ENCODE measurements at places on chromosomes 5 and 9.

DNA sequence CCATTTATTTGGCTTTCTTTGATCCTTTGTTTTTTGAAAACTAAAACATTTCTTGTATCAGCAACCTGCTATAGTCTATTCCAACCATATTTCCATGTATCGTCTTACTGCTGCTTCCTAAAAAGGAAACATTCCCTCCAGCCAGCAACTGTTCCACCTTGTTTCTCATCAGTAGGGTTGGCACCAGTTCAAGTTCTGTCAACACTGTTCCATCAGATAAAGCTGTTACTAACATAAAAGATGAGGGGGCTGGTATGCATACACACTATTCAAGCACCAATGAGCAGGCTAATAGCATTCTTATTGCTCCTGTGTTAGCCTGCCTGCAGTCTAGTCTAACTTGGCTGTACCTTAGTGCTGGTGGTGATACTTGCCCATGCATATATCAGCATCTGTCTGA is 178.3 kb downstream of the CWC27 start:
- no peak for DNase-seq

GRCh38 chr5:139671096-139671841 is 23.1 kb downstream of the CXXC5 start:
- DNase-seq: no peak

DNA sequence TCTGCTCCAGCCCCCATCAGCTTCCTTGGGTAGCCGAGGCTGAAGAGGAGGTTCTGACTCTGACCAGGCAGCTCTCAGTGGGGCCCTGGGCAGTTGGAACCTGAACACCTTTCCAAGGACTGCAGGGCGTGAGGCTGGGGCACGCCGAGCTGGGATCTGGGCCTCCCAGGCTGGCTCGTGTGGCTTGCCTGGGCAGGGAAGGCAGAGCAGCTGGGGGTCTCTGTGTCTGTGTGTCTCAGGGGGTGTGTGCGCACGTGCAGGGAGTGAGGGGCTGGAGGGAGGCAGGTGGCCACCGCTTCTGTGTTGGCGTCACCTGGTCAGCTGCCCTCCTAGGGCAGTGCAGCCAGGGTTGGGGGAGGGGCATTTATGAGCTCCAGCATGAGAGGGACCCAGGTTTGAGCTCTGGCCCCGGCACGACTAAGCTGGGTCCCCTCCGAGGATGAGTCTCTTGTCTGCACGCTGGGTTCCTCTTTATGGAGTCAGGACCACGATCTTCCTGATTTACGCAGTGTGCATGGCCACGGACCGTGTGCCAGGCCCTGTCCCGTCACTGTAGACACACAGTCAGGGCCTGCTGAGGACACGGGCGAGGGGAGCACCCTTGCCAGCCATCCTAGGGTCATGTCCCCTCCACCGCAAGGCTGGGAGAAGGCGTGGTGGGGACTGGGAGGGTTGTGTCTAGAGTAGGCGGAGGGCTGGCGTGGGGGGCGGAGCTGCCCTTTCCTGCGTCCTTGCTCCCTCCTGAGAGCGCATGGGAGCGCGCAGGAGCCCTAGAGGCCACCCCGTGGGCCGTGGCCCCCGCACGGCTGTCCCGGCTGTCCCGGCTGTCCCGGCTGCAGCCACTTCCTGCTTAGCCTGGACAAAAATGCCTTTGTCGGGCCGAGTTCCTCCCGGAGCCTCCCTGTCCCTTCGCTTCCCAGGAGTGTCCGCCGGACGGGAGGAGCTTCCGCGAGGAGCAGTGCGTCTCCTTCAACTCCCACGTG is 4.6 kb downstream of the ADAMTSL2 start:
- DNase-seq: no peak

GRCh38 chr5:138828556-138828955 is 46.6 kb downstream of the LRRTM2 start:
- DNase-seq: no peak

DNA sequence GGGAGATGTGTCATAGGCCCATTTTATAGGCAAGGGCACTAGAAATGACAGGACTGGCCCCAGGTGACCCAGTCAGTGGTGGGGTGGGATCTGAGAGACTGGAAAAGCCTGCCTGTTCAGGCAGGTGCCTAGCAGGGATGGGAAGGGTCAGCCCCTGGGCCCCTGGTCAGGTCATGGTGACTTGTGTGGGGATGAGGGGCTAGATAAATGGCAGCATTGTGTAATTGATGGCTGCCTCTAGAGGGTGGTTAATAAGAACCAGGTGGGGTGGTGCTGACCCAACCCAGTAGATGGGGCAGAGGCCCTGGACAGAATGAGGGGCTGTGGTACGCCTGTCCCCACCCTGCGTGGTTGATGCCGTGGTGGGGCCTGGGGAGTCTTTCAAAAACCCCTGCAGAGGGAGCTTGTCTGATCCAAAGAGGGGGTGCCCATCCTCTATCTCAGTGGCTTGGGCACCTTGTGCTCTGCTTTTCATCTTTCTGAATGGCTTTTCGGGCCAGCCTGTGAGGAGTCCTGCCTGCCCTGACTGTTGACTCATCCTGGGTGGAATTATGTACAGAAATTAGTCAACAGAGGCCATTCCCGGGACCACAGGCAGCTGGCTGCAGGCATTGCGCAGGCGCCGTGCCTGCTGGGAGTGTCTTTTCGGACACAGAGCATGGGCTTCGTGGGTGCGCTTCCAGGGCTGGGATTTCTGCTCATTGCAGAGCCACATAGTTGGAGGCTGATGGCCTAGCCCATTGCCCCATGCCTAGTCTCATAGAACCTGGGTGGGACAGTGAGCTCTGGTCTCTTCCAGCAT is 93.6 kb upstream of the PITX1 start:
- no peak for DNase-seq

GRCh38 chr5:74639807-74640449 is 600 bp downstream of the ENC1 start:
- DNase-seq: peak; percentile 23

GRCh38 chr9:123401879-123402513 is 46.0 kb downstream of the CRB2 start:
- DNase-seq: peak; percentile 88

GRCh38 chr5:90809311-90810056 is 250.9 kb downstream of the ADGRV1 start:
- no peak for DNase-seq

- DNase-seq: peak; percentile 13
Observed at GRCh38 chr9:123825342-123826060, 104.4 kb downstream of the DENND1A start.

DNA sequence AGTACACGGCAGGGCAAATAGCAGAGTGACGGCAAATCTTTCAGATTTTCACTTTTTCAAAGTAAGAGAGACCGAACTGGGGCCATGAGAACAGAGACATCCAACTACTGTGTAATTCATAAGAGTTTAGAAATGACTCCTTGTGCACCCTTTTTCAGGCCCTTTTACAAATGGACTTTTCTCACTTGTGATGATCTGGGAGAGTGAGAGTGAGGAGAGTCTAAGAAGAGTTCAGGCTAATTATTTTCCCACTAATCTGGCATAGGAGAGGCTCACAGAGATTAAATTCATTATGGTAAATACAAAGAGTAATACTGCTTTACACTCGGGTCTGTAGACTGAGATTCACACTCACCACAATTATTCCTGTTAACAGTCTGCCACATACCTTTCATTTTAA is 880 bp upstream of the CCNG1 start:
- DNase-seq: no peak

- DNase-seq: no peak
Observed at GRCh38 chr9:76873056-76873792, 32.7 kb downstream of the PRUNE2 start.

GRCh38 chr5:104344809-104345208 is 782.2 kb upstream of the NUDT12 start:
- DNase-seq: no peak

DNA sequence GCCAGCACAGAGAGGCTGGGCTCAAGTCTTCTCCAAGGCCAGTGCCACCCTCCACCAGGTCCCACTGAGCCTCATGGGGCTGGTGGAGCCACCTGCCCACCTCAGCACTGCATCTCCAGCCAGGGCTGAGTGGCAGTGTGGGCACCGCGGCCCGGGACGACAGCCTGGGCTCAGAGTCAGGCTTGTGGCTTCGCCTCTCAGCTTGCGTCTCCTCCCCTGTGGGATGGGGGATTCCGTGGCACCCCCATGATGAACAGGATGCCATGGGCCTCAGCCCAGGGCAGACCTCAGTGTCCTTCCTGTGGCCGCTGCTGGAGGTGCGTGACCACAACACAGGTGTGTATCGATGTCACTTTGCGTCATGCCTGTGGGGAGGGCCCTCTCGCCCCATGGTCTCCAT is 136.4 kb upstream of the PPP1R26 start:
- DNase-seq: no peak

- no peak for DNase-seq
Observed at GRCh38 chr9:110975278-110975677, 63.0 kb downstream of the LPAR1 start.

DNA sequence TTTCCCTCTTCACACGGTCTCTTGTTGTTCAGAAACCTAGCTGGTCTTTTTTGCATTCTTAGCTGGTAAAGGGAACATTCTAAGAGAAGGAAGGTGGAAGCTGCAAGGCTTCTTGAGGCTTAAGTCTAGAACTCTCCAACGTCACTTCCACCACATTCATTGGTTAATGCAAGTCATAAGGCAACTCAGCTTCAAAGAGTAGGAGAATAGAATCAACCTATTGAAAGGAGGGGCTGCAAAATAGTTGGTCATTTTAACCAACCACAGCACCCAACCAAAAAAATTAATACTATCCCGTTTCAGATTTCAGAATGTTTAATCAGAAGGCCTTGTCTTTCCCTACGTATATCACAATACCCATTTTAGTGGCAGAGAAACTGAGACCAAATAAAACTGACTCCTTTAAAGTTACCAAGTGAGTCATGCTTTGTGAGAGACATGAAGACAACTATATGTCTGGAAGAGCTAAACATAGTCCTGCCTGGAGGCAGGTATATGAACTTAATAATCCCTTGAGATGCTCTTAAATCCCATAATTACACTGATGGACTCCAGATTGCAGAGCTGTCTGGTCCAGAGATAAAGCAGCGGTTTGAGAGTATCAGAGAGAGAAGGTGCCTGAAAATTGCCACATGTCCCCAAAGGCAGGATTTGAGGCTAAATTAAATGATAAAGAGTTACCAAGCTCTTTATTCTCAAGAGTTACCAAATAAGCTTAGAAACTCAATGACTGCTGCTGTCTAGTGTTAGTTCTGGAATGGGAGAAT is 14.4 kb downstream of the DOCK8 start:
- DNase-seq: no peak

GRCh38 chr9:20606652-20607051 is 15.6 kb downstream of the MLLT3 start:
- no peak for DNase-seq

- DNase-seq: no peak
Observed at GRCh38 chr5:36637101-36637500, 30.7 kb downstream of the SLC1A3 start.

DNA sequence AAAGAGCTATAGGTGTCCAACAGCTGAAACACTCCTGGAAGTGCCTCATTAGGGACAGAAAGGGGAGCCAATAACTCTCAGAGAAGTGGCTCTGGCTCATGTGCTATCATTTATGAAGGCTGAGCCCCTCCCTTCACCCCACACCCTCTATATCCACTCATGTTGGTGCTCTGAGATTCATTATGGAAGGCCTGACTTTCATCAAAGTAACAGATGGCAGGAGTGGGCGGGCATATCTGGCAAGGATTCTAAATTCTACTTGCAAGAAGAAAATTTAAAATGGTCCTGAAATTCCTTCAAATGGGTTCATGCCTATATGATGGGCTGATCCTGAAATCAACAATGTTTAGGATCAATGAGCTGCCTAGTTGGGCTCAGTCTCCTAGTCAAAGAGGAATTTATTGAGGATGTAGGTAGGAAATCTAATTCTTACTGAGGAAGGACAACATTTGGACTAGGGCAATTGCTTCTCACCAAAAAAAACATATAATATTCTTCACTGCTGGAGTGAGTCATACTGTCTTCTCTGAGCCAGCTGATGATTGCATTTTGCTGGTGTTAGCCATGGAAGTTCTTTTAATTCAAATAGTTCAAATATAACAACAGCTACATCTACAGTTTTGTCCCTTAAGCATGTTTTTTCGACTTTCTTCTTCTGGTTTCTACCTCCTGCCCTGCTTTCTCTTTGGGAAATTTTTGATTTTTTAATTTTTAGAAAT is 23.5 kb downstream of the NMRK1 start:
- no peak for DNase-seq

Measured in HuH-7 (cell line).